Adipocyte (in vitro differentiated cells): ENCODE measurements at places on chromosomes 11 and 22.

- DNase-seq = peak; percentile 22
Measured at GRCh38 chr11:3177931-3178330, 12.8 kb upstream of the OSBPL5 start.

GRCh38 chr11:66901964-66902390, 45.1 kb downstream of the LRFN4 start:
- no peak for DNase-seq

DNA sequence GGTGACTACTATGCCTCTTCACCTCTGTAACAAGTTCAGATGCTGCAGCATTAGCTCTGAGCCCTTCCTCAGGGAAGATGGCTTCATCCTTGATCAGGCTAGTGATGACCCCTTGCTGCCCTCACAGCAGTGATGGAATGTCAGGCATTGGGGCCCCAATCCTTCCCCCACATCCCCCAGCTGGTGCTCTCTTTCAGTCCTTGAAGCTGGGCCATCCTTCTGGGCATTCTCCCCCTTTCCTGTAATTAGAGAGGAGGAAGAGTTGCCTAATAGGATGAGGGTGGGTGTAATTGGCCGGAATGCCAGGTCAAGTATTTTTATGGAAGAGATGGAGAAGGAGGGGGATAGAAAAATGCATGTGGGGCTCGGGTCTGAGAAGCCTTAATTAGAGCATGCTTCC, 62.6 kb downstream of the TRAF6 start:
- peak; percentile 40 for DNase-seq

DNA sequence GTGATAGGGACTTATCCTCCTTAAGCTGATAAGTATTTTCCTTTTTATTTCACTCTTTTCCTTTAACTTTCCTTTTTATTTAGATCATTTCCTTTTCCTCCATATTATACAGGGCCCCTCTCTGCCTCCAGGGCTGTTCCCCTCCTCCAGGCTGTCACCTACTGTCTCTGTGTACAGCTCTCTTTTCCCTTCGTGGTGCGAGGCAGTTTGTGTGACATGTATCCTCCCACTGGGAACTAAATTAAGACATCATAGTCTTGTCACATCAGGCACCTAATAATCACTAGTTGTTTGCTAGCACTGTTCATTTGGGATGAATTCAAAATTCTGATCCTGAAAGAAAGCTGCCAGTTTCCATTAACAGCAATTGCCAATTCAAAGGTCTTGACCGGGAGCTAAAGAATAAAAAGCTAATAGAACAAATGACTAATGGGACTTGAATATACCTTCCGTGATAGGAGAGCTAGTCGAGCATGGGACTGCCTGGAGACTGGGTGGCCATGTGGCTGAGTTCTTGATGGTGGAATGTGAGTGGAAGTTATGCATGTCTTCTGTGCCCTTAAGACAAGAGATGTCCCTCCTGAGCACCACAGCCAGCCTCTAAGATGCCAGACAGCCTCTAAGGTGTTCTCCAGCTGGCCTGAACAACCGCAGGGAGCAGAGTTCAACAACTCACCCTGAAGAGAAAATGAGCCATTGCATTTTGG, 77.7 kb upstream of the LRRC55 start:
- no peak for DNase-seq

DNA sequence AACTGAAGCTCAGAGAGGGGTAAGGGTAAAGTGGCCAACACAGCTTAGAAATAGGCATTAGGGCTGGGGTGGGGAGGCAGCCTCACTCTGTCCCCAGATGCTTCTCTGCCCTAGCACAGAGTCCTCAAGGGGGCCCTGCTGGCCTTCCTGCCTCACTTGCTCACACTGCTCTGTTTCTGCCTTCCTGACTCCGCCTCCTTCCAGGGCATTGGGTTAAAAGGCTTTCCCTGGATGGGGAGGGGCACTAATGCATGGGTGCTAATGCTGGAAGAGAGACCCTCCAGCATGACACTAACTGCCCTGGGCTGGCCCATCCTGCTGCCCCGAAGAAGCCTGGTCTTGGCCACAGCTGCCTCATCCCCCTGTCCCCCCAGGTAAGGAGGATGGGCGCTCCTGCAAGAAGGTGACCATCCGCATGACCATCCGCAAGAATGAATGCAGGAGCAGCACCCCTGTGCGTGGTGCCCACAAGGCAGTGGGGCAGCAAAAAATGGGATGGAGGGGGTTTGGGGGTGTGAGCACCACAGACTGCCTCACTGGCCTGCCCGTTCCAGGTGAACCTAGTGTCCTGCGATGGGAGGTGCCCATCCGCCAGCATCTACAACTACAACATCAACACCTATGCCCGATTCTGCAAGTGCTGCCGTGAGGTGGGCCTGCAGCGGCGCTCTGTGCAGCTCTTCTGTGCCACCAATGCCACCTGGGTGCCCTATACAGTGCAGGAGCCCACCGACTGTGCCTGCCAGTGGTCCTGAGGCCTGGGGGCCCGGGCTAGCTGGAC, 74.0 kb upstream of the MYOD1 start:
- no peak for DNase-seq

DNA sequence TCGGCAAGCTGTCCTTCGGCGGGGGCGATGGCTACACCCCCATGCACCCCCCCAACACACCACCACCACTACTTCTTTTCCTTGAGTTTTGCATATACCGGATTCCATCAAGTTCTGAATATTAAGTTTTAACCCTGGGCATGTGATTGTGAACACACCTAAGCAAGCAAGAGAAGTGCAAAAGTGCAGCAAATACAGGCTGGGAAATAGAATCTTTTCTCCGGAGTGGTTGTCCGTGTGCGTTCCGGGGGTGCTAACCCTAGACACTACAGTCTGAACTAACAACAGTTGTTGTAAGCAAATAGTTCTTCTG, 574 bp downstream of the PRSS23 start:
- DNase-seq = no peak

GRCh38 chr22:50296658-50297490, 10.6 kb downstream of the PLXNB2 start:
- no peak for DNase-seq

DNA sequence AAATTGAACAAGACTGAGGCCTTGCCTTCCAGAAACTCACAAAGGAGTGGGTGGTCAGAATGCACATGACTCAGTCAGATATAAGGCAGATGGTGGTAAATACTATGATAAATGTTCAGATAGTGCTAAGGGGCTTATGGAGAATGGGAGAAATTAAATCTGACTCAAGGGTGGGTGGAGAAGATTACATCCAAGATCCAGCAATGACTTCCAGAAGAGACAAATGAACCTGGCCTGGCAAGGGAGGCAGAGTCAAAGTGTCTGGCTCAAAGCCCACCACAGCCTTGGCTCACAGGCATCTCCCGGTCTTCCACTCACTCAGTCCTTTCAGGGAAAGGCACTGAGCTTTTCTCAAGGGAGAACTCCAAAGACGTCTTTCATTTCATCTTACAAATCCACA, 6.1 kb upstream of the ZBTB16 start:
- DNase-seq = no peak

DNA sequence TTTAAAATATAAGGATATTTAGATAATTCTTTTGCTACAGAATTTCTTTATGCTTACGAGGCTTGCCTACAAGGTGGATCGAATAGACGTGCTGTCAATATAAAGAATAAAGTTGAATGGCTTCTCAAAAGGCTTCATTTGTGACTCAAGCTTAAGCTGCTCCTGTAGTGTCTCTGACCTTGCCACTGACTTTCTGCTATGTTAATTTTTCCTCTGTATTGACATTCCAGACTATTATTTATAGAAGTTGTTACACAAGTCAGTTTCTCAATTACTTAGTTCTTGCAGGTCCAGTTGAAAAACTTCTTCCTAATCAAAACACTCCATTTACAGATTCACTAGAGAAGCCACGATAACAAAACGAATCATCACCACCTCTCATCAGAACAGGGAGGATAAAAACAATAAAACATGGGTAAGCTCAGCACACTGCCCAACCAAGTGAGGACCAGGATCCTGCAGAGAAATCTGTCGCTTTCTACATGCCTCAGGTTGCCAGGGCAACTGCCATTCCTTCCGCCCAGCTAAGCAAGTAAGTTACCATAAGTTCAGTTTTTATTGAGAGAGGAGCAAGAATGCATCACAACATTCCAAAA, 39.0 kb upstream of the CHKA start:
- no peak for DNase-seq

DNA sequence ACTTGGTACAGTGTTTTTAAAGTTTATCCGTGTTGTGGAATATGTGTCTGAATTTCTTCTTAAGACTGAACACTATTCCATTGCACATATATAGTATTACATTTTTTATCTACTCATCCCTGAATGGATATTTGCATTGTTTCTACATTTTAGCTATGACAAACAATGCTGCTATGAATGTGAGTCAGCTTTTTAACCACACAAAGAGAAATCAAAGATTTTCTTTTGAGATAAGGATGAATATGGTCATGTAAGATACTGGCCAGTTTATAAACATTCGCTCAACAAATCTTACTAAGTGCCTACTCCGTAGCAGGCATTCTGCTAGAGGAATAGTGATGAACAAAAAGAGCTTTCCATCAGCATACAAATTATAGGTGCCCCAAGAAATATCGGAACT, 16.5 kb upstream of the OR9G4 start:
- DNase-seq = no peak

DNA sequence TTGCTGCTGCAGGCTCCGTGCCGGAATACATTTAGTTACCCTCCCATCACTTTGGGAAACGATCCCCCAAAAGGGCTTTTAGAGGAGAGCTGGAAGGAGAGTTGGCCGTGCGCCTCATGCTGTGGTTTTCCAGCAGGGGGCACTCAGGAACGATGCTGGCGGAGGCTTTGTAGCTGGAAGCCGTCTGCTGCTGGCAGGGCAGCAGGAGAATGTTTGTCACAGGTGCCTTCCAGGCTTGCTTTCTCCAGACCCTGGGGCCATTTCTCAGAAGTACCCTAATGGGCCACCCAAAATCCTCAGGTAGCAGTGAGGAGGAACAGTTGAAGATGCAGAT, 30.0 kb upstream of the CABP7 start:
- peak; percentile 64 for DNase-seq

DNA sequence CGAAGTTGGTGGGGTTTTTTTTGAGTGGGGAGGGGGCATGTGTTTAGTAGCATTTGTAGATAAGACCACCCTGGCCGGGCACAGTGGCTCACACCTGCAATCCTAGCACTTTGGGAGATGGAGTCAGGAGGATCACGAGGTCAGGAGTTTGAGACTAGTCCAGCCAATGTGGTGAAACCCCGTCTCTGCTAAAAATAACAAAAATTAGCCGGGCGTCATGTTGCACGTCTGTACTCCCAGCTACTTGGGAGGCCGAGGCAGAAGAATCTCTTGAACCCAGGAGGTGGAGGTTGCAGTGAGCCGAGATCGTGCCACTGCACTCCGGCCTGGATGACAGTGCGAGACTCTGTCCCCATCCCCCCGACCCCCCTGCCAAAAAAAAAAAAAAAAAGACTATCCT, 34.6 kb downstream of the CECR2 start:
- DNase-seq = no peak

- no peak for DNase-seq
Measured at GRCh38 chr11:83054001-83054400, 17.7 kb downstream of the RAB30 start.

- no peak for DNase-seq
Measured at GRCh38 chr22:24416611-24417010, 10.8 kb upstream of the ADORA2A start.

- no peak for DNase-seq
Measured at GRCh38 chr11:111937461-111937769, 272 bp downstream of the DIXDC1 start.

GRCh38 chr22:29300807-29301601, 5.4 kb upstream of the GAS2L1 start:
- no peak for DNase-seq

GRCh38 chr11:74726547-74727182, 4.6 kb downstream of the CHRDL2 start:
- peak; percentile 90 for DNase-seq

DNA sequence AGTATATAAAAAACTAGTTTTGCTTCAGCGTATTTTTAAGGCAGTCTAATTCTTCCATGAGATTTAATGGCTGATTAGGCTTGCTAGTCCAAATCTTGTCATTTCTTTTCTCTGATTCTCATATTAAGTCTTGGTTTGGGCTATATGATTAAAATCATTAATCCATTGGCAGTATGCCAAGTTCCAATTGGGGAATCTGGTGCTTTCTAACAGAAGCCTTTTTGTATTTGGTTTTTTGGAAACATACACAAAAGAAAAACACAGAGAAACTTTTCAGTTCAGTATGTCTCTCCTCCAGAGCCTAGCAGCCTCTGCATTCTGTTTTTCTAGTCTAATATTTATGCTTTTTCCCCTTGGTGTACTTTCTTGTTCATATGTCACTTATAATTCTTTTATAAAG, 37.9 kb downstream of the SWAP70 start:
- DNase-seq = no peak

GRCh38 chr11:47532597-47533213, 20.2 kb downstream of the CELF1 start:
- DNase-seq = peak; percentile 38

GRCh38 chr11:103544874-103545273, 435.6 kb downstream of the DYNC2H1 start:
- DNase-seq = no peak

DNA sequence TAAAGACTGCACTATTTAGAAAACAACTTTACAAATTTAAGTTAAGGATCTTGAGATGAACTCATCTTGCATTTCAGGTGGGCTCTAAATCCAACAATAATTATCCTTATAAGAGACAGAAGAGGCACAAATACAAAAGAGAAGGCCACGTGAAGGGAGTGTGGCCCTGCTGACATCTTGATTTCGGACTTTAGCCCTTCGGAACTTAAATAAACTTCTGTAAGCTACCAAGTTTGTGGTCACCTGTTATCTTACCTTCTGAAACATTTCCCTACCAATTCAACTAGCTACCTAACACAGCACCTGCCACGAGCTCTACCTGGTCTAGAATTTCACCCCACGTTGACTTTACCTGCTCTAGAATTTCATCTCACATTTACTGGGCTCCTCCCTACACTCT, 42.9 kb upstream of the ARHGAP32 start:
- no peak for DNase-seq

DNA sequence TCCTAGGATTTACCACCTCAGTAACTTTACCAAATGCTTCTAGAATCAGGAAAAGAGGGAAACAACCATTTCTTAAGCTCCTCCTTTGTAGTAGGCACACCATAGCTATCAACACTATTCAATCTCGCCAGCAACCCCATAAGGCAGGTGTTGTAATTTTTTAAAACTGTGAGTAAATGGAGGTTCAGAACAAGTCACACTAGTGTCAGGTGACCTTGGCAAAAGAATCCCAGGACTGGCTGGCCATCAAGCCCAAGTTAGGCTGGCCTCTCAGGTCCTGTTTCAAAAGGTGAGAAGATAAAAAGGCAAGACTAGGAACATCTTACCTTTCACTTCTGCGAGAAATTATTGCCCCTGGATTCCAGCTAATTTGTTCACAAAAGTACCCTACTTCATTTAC, 713 bp downstream of the TOP3B start:
- peak; percentile 5 for DNase-seq

GRCh38 chr11:34250732-34251588, 106.8 kb downstream of the ABTB2 start:
- DNase-seq = peak; percentile 65

DNA sequence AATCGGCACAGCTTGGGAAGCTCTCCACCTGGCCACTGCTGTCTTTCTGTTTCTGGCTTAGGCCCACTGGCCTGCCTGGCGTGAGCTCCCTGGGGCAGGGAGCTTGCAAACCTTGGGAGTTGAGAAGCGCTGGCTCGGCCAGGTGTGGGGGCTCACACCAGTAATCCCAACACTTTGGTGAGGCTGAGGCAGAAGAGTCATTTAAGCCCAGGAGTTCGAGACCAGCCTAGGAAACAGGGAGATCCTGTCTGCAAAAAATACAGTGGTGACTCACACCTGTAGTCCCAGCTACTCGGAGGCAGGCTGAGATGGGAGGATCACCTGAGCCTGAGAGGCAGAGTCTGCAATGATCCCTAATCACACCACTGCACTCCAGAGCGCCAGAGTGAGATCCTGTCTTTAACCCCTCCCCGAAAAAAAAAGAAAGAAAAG, 4.0 kb downstream of the AP5B1 start:
- no peak for DNase-seq
